Karpas-422 (cell line): ENCODE measurements at places on chromosomes 16 and 17. TPM values are rescaled to one million over a fixed set of nuclear protein-coding genes. Genes with fewer than 3 reads are reported as not detected.

The ATP1B2 gene
- not detected in 2 replicates for total RNA-seq

The IRX5 gene
- 0.83 TPM in 1 of 2 replicates, not detected in the other for total RNA-seq

The CYB561 gene
- total RNA-seq, result 2.4 and 4.0 TPM in 2 replicates

The ARL17A gene
- total RNA-seq, result 22.3 and 56.6 TPM in 2 replicates

The EVI2B gene
- total RNA-seq, result 0.76 and 5.0 TPM in 2 replicates

The PRDM7 gene
- total RNA-seq, result not detected in 2 replicates

The CCDC43 gene
- 17.1 and 21.5 TPM in 2 replicates for total RNA-seq

The ZNF207 gene
- total RNA-seq, result 115 and 219 TPM in 2 replicates

The SSTR5 gene
- not detected in 2 replicates for total RNA-seq

The TRAP1 gene
- 118 and 195 TPM in 2 replicates for total RNA-seq

The NEK8 gene
- total RNA-seq, result 9.4 and 13.8 TPM in 2 replicates

The NAT9 gene
- 25.3 and 66.8 TPM in 2 replicates for total RNA-seq

The KRT25 gene
- total RNA-seq, result not detected in 2 replicates
